ENCODE measurements at places on chromosomes 3 and 15.

DNA sequence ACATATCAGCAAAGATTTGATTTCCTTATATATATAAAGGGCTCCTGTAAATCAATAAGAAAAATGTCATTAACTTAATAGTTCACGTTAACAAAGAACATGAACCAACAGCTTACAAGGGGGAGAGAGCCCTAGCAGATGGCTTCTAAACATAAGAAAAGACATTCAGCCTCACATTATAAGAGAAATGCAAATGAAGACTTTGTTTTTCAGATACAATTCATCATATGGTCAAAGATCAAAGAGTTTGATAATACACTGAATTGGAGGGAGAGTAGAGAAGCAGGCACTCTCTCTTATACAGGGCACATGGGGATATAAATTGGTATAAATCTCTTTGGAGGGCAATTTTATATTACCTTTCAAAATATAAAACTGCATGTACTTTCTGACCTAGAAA is 21.1 kb downstream of the RBP2 start:
- no peak for DNase-seq

GRCh38 chr3:88041005-88041404 is 17.8 kb downstream of the CGGBP1 start:
- no peak for DNase-seq

GRCh38 chr15:97966924-97967620 is 6.6 kb downstream of the ARRDC4 start:
- DNase-seq: no peak

DNA sequence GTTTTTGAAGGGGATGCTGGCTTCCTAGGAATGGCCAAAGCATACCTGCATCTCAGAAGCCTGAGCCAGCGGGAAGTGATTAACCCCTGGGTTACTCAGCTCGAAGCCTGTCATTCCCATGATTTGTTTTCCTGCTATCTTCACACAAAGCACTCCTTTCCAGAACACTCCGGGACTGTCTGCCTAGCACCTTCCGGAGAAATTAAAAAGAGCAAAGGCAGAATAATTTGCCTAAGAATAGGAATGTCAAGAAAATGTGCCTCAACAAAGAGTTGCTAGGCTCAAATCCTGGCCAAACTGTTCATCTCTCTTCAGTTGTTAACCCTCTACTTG is 34.1 kb downstream of the TPM1 start:
- DNase-seq: no peak

DNA sequence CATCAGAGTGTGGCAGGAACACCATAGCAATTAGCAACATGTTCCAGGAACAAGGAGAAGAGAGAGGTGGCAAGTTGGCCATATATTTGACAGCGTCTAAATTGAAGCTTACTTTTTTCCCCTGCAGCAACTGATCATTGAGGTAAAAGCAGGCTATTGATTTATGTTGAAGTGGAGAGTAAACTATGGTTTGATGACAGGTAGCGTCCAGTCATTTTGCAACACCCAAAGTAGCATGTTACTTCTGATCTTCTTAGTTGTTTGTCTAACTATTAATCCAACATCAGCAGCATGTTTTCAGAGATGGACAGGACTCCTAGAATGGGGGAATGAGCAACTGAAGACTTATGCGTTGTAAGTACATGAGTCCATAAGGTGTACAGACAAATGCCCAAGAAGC is 225.8 kb downstream of the ZPLD1 start:
- no peak for DNase-seq

DNA sequence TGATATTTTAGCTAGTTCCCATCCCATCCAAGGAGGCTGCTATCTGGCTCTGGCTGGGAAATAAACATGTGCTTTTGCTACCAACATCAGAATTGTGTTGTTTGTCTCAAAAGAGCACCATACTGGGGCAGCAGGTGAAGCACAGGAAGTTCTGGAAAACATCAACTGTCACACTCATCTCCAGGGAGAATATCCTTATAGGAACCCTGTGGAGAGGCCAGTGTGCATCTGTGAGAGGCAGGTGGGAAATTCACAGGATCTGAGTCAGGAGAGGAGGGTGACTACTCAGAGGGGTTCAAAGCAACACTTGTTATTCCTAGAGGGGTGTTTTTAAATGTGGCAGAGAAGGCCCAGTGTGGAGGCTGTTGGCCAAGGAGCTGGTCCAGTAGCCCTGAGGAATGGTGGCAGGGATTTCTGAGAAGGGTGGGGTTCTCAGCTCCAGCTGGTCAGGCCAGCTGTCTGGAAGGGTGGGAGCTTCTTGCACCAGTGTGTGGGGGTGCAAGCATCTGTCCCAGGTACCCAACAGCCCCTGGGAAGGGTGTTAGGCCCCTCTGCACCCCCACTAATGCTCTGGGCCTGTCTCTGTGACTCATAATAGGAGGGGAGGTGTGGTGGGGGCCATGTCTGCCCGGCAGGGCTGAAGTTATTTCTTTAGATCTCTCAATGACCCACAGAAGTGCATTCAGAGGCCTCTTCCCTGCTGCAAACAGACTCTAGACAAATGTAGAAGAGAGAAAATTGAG is 28.7 kb downstream of the RPSA start:
- no peak for DNase-seq

DNA sequence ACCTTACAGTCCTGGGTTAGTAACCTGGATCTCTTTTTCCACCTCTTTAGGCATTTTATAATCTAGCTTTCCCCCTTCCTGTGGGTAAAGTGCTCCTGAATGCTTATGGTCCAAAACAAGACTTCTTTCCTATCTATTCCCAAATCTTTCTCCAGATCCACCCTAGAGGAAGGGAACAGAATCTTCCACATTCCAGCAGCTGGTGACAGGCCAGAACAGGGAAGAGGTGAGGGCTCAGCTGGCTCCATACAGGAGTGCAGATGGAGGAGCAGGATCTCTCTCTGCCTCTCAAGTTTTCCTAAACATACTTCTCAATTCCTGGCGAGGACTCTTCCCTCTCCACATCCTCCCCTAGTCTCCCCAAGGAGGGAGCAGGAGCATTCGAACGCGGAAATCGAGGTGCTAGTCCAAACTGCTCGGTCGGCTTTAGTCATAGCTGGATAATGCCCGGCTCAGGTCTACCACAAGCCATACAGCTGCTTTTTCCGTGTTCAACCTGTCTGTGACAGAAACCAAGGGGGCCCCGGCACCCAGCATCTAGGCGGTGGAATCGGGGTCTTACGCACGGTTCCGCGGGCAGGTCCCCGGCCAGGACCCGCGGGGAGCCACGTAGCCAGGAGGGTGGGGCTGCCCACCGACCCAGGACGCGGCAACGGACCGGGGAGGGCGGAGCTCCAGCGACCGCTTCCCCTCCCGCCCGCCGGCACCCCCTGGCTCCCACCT is 4.0 kb downstream of the RASSF1 start:
- DNase-seq: no peak

Data from GDM1 (cell line).